ENCODE measurements at places on chromosomes 2 and 18.

- peak; percentile 34 for DNase-seq
Observed at GRCh38 chr2:216142540-216142939, 33.4 kb downstream of the XRCC5 start.

DNA sequence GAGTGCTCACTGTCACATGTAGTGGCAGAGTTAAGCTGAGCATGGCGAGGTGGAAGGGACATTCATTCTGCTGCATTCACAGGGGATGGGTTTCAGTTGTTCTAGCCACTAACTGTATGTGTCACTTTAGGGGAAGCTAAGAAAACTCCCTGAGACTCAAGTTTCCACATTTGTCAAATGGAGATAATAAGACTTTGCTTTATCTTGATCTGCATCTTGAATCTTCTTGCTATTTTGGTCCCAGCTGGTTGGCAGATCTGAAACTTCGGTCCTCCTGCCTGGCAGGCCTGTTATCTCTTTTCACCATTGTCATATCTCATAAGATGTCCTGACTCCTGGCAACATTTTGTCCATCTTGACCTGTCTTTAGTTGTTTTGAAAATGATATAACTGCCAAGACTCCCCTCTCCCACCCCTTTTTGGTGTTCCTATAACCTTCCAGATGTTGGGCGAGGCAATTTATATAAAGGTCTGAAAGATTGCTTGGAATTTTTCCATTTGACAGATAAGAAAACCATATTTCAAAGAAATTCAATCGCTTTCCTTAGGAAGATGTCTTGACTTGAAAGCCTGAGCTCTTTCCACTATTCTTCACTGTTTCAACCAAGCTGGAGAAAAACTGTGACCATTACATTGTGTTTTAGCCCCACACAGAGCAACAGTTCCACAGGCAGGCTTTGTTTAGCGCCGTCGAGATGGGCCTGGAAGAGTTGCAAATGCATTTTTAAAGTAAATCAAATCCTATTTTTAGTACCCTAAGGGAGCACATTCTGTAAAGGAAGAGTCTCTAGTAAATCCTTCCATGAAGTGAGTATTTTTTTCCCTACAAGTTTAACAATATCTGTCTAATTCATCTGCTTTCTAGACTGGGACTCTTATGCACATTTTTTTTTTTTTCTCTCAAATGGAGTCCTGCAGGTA, 33.4 kb downstream of the MYCN start:
- no peak for DNase-seq

DNA sequence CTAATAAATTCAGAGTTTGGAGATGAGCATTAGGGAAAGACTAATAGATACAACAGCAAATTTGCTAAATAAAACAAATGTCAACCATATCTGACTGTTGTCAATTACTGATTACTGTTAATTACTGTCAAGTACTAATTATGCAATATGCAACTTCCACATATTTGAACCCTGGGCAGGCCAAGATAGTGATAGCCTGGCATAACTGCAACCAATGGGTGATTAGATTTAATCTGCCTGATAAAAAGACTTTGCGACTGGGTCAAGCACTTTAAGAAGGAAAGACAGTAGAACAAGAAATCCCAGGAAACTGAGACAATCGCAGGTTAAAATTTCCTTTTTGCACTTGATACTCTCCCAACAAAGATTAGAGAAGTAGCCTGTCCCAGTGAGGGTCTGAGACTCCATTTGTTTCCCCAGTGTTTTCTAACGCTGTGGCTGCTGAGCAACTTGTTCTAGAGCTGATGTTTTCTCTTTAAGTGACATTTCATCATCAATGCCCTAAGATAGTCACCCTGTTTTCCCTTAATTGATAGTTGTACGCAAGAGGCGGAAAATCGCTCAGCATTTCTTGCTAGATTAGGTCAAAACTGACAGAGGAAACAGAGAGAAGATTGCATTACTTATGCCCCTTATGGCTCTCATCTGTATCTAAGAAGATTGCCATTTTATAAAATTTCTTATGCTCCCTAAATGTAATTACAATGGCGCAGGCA, 17.8 kb downstream of the ARHGAP15 start:
- no peak for DNase-seq

DNA sequence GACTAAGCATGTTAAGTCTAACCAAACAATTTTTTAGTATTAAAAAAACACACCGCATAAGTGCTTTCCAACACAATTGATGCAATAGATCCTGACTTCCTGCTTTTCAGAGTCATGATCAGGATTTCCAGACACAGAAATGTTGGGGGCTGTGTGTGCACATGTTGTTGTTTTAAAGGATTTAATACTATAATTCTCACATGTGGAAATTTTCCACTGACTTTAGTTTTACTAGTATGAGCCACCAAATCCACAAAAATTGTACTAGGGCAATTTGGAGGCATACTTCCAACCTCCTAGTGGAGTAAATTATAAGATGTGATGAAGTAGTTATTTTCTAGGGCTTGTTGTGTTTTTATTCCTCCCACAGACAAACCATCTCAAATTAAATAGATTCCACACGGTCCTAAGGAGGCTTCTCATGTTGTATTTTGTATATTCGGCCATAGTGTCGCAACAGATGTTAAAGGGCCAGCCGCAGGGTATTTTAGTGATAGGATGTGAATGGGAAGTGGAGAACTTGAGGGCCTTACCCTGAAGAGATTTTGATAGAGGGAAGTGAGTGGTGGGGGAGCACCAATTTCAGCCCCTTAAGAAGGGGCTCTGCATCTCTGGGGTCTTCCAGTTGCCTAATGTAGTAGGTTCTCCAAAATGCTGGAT, 108.9 kb upstream of the KLF7 start:
- DNase-seq, result no peak

Measured in skeletal muscle cell (primary cell).